Ascending aorta (tissue), 2 donors: ENCODE measurements at places on chromosomes 2 and 18. TPM values are rescaled to one million over a fixed set of nuclear protein-coding genes. Genes with fewer than 3 reads are reported as not detected.

DNA sequence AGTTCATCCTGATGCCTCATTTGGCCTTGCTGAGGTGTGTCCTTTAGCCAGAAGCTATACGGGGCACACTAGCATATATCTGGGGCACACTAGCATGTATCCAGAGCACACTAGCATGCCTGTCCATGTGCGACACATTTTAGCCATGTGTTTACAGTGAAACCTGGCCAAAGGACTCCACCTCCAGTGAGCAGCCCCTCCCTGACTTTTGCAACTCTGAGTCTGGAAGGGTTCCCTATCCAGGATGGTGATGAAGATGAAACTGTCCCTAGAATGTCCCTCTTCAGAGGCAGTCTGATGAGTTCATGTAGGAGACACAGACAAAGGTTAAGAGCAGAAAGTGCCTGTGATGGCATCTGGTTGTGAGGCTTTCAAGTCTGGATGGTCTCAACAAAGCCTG lies 61.4 kb upstream of the LGALSL start:
- H3K4me3 ChIP-seq, result no peak overlapping the region
- H3K4me1 ChIP-seq, result no peaks in the 10 kb centered on the region

- H3K4me1 ChIP-seq, result peaks cover 21% of the 10 kb centered on the region
- no peaks in the 10 kb centered on the region for H3K27me3 ChIP-seq
- peak overlapping the region; percentile 99 for H3K27ac ChIP-seq
- H3K36me3 ChIP-seq, result no peaks in the 10 kb centered on the region
Measured at GRCh38 chr18:12278741-12279682, 24.9 kb downstream of the CIDEA start.

DNA sequence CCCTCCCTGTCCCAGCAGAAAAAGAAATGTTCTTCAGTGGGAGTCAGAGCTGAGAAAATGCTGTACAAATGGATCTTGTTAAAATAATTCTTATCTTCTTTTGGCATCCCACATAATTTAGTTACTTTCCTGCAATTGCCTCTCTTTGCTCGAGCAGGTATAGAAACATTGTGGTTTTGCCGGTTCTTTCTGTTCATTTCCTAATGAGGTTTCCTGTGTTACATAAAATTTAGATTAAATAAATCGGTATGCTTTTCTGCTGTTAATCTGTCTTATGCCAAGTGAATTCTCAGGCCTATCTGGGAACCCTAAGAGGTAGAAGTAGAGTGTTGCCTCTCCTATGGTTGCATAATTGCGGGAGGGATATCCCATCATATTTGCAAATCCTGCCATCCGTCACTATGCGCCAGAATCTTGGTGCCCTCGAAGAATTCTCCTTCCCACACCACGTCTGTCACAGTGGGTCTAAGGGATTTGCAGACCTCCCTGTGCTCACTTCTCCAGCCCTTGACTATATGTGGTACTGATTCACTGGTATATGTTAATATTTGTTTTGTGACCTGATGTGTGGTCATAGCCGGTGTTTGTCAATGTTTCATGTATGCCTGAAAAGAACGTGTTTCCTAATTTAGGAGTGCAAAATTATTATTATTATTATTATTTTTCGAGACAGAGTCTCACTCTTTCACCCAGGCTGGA lies 12.2 kb upstream of the HDAC4 start:
- no peaks in the 10 kb centered on the region for H3K4me1 ChIP-seq
- no peaks in the 10 kb centered on the region for H3K36me3 ChIP-seq
- H3K27ac ChIP-seq, result no peak overlapping the region
- H3K27me3 ChIP-seq, result no peaks in the 10 kb centered on the region
- no peak for DNase-seq

GRCh38 chr18:65746936-65747335 lies 3.9 kb upstream of the CDH7 start:
- no peaks in the 10 kb centered on the region for H3K4me1 ChIP-seq
- no peak overlapping the region for H3K27ac ChIP-seq
- DNase-seq, result no peak
- H3K27me3 ChIP-seq, result no peaks in the 10 kb centered on the region

DNA sequence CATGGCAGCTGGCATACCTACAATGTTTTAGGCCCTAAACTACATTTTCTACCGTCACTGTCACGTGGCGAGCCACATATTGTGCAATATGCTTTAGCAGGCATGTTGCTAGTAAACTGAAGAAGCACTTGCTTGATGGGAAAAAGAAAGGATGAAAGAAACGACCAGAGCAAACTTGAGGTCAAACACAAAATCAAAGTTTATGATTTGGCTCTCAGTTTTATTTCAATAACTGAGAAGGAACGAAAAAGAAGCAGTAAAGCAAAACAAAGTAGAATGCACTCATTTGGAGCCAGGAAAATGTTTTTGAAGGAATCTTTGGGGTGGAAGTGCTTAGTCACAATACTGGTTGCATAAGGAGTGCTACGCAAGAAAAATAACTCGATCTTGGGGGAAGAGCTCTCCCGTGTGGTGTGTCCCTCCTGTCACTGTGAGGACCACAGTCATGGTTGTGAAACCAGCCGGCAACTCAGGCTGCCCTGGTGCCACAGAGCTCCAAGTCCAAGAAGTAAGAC lies 349.8 kb downstream of the RBM43 start:
- H3K4me3 ChIP-seq, result no peak overlapping the region
- H3K4me1 ChIP-seq, result no peaks in the 10 kb centered on the region
- H3K27me3 ChIP-seq, result no peaks in the 10 kb centered on the region
- no peak overlapping the region for H3K27ac ChIP-seq

GRCh38 chr2:192585418-192585817 lies 390.7 kb upstream of the TMEFF2 start:
- no peak overlapping the region for H3K27ac ChIP-seq
- no peaks in the 10 kb centered on the region for H3K27me3 ChIP-seq
- no peaks in the 10 kb centered on the region for H3K4me1 ChIP-seq
- H3K36me3 ChIP-seq, result no peaks in the 10 kb centered on the region
- H3K4me3 ChIP-seq, result no peak overlapping the region

DNA sequence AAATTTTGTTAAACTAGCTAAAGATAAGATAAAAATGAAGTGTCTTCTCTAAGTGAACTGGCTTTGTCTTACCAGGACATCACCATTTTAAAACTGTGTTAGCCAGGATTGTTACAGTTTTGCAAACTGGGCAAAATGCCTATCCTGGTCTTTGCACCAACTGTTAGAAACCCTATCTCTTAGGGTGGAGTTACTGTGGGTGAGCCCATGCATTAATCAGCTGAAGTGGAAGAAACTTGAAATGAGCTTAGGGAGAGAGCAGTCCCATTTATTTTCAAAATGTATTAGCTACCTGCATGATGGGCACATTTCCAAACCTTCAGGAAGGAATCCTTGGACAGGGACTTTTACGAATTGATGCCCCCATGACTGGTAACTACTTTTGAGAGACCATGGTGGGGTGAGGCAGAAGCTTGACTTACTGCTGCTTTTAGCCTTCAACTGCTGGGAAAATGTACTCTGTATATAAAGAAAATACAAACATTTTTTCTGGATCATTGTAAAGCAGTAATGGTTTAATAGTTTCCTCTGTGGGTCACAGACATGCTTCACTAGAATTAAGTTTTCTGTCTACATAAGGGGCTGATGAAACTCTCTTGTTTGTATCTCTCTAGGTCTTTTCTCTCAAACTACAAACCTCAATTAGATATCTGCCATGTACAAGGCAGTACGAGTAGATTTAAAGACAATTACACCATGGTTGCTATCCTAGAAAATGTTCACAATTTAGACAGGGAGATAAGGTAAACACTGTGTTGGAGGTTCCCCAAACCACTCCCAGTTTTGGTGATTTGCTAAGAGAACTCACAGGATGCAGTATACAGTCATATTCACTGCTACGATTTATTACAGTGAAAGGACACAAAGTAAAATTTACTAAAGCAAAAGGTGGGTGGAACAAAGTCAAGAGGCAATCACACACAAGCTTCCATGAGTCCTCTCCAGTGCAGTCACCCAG lies 321.4 kb upstream of the MMADHC start:
- H3K36me3 ChIP-seq, result no peaks in the 10 kb centered on the region
- H3K27ac ChIP-seq, result no peak overlapping the region
- DNase-seq, result no peak

DNA sequence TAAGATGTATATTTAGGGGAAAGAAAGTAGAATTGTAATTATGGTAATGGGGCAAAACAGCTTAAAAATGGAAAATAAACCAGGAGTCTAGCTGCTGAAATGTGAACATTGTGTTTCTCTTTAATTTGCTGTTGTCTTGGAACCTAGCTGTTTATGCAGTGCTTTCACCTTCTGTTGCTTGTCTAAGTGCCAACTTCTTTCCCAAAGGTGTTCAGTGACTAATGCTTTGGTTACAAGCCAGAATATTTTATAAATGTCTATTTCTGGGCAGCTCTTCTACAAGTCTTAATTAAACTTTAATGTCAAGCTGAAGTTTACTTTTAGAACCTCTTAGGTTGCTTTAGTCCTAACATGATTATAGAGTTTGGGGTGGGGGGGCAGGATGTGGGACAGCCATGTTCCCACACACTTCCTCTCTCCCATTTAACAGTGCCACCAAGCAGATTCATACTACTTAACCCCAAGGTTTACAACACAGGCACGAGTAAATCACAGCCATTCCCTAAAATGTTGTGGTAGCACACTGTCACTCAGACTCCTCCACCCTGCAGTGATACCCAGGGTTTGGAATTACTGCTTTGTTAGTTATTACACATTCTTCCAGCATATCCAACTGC lies 60.6 kb downstream of the ITGA4 start:
- no peak overlapping the region for H3K4me3 ChIP-seq
- no peaks in the 10 kb centered on the region for H3K4me1 ChIP-seq
- no peaks in the 10 kb centered on the region for H3K27me3 ChIP-seq
- no peak for DNase-seq
- H3K36me3 ChIP-seq, result no peaks in the 10 kb centered on the region

- no peaks in the 10 kb centered on the region for H3K4me1 ChIP-seq
- no peak overlapping the region for H3K27ac ChIP-seq
- no peaks in the 10 kb centered on the region for H3K27me3 ChIP-seq
- no peak for DNase-seq
- H3K36me3 ChIP-seq, result no peaks in the 10 kb centered on the region
Measured at GRCh38 chr2:200122683-200123082, 167.3 kb downstream of the MAIP1 start.

GRCh38 chr2:67216881-67217280 lies 180.3 kb upstream of the ETAA1 start:
- H3K4me1 ChIP-seq, result no peaks in the 10 kb centered on the region
- no peaks in the 10 kb centered on the region for H3K27me3 ChIP-seq
- H3K4me3 ChIP-seq, result no peak overlapping the region
- no peak overlapping the region for H3K27ac ChIP-seq

GRCh38 chr2:180006231-180006630 lies 866 bp downstream of the CWC22 start:
- DNase-seq, result no peak
- no peaks in the 10 kb centered on the region for H3K36me3 ChIP-seq
- peak overlapping the region; percentile 97 for H3K4me3 ChIP-seq
- no peaks in the 10 kb centered on the region for H3K27me3 ChIP-seq
- peak overlapping the region; percentile 95 for H3K27ac ChIP-seq
- peaks cover 3% of the 10 kb centered on the region for H3K4me1 ChIP-seq

DNA sequence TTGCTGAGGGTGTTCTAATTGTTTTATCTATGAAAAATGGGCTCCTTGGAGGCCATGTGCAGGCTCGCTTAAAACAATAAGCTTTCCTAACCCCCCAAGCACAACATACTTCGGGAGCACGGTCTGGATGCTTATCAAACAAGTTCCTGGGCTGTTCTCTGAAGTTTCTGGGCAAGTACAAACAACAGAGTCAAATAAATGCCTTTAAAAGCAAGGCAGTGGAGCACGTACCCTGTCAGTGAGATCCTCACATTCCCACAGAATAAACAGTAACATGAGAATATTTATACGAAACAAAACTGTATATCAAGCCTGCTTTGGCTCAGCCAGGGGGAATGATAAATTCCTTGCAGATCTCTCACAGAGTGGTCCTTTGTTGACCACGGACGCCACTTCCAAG lies 44.8 kb downstream of the FTCDNL1 start:
- no peak overlapping the region for H3K27ac ChIP-seq
- no peaks in the 10 kb centered on the region for H3K36me3 ChIP-seq

DNA sequence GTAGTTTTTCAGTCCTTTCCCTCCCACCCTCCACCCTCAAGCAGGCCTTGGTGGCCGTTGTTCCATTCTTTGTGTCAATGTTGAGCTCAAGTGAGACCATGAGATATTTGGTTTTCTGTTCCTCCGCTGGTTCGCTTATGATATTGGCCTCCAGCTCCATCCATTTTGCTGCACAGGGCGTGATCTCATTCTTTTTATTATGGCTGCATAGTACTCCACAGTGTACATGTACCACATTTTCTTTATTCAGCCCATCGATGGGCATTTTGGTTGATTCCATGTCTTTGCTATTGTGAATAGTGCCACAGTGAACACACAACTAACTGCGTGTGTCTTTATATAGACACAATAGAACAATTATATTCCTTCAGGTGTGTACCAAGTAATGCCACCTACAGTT lies 14.1 kb downstream of the AGAP1 start:
- no peak overlapping the region for H3K4me3 ChIP-seq
- no peak for DNase-seq
- no peak overlapping the region for H3K27ac ChIP-seq
- no peaks in the 10 kb centered on the region for H3K4me1 ChIP-seq
- no peaks in the 10 kb centered on the region for H3K36me3 ChIP-seq
- no peaks in the 10 kb centered on the region for H3K27me3 ChIP-seq

DNA sequence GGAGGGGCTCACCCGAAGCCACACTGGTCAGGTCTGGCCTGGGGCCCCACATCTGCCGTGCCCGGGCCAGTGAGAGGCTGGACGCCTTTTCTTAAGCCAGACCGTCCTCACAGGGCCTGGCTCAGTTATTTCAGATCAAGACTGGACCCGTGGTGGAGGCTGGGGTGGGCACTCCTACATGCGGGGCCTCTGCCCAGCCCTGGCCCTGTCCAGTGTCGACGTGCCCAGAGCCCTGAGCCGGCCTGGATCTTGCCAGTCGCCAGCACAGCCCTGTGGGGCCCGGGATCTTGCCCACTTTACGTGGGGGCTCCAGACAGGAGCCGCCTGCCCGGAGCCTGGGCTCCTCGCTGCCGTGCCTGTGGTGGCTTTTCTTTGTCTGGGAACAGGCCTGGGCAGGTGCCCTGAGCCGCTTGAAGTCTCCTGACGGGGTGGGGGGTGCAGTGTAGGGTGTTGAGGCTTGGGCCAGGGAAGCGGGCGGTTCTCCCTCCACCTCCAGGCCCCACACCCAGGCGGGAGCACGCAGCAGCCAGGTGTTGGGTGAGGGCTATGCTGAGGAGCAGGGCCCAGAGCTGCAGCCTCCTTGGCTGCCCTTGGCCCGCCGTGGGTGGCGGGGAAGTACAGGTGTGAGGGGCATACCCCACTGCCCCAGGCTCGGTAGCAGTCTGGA lies 6.0 kb downstream of the GPC1 start:
- H3K4me3 ChIP-seq, result no peak overlapping the region
- no peak overlapping the region for H3K27ac ChIP-seq
- no peak for DNase-seq

DNA sequence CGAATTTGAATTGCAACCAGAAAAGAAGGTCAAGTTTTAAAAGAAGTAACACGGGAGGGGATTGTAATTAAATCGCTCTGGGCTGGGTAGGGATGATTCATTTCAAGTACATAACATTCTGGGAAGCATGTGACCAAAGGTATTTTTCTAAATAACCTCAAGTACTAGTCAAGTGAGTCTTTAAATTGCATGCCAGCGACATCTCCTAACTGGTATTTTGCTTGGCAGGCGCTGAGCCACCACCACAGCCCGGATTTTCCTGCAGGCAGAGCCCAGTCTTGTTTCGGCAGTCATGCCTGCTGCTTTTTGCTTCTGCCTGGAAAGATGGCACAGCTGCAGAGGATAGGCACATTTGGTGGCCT lies 33.7 kb upstream of the NPAS2 start:
- H3K4me3 ChIP-seq, result peak overlapping the region; percentile 10
- H3K36me3 ChIP-seq, result no peaks in the 10 kb centered on the region
- H3K27ac ChIP-seq, result peak overlapping the region; percentile 41
- H3K27me3 ChIP-seq, result no peaks in the 10 kb centered on the region
- DNase-seq, result no peak
- peaks cover 6% of the 10 kb centered on the region for H3K4me1 ChIP-seq

HAAO gene
- 7.2 TPM for total RNA-seq

LOXHD1 gene
- not detected for total RNA-seq

REEP1 gene
- 6.4 TPM for total RNA-seq
